ENCODE measurements at places on chromosomes 13 and 19. TPM values are rescaled to one million over a fixed set of nuclear protein-coding genes. Genes with fewer than 3 reads are reported as not detected.

PCDH17 gene
- 9.6 TPM for total RNA-seq

CHST8 gene
- total RNA-seq = 26.0 TPM

PPP2R1A gene
- total RNA-seq = 308 TPM

C19orf73 gene
- total RNA-seq = 0.94 TPM

DHDH gene
- 3.2 TPM for total RNA-seq

- no peak for DNase-seq
These were observed 20.5 kb upstream of the SLC7A10 start for GRCh38 chr19:33245948-33246708.

- DNase-seq = no peak
These were observed 9.9 kb downstream of the LYPD3 start for GRCh38 chr19:43455321-43456113.

DNA sequence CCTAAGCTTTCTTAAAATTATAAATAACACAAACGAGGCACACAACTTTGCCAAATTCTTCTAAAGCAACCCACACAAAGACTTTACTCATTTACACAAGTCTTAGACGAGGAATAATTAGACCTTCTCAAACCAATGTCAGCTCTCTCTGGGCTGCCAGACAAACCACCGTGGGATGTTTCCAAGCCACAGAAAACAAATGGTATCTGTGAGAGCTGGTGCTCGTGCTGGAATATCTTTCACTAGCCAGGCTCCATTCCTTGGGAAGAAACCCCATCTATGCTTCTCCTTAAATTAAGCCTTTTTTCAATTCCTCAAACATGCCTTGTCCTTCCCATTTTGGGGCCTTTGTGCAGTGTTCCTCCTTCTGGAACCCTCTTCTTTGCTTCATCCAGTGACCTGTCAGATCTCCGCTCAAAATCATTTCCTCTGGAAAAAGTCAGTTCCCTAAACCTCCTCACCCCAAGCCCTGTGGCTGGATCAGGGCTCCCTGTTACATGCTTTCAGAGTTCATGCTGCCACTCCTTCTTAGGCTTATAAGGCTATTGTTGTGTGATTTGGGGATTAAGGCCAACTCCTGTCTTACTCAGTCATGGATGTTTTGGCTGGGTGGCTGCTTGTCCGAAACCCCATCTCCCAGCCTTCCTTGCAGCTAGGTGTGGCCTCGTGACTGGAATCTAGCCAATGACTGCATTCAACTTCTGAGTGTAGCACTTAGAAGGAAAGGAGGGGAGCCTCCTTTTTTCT lies 64.2 kb upstream of the GTF2F2 start:
- no peak for DNase-seq

GRCh38 chr19:30323904-30324303 lies 48.3 kb upstream of the ZNF536 start:
- no peak for DNase-seq

All from mesothelial cell of epicardium (in vitro differentiated cells).